SJSA1 (cell line): ENCODE measurements at places on chromosomes 3 and 15.

- no peak overlapping the region for H3K27ac ChIP-seq
- H3K27me3 ChIP-seq = 0 out of 2 replicates have a peak, but pooled peaks cover 3% of the 10 kb centered on the region
- no peaks in the 10 kb centered on the region for H3K36me3 ChIP-seq
- H3K4me1 ChIP-seq = no peaks in the 10 kb centered on the region
- H3K4me3 ChIP-seq = no peak overlapping the region
- no peak for DNase-seq
Measured at GRCh38 chr3:59998058-59998457, 948.2 kb upstream of the CFAP20DC start.

GRCh38 chr15:37009288-37009687 is 91.1 kb downstream of the MEIS2 start:
- H3K27ac ChIP-seq = no peak overlapping the region
- H3K27me3 ChIP-seq = no peaks in the 10 kb centered on the region
- no peak for DNase-seq
- no peak overlapping the region for H3K4me3 ChIP-seq

DNA sequence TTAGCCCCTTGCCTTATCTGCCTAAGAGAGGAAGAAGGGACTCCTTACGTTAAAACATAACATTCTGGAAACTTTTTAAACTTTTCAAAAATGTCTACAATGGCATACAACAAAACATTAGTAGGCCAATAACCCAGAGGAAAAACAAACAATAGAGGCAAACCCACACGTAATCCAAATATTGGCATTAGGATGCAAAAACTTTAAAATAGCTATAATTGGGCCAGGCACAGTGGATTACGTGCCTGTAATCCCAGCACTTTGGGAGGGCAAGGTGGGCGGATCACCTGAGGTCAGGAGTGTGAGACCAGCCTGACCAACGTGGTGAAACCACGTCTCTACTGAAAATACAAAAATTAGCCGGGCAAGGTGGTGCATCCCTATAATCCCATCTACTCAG is 134.9 kb downstream of the AQP9 start:
- H3K27me3 ChIP-seq = no peaks in the 10 kb centered on the region
- no peak overlapping the region for H3K4me3 ChIP-seq
- H3K36me3 ChIP-seq = no peaks in the 10 kb centered on the region
- H3K4me1 ChIP-seq = peaks cover 4% of the 10 kb centered on the region; the same call in 1 of the 2 replicates
- DNase-seq = no peak

DNA sequence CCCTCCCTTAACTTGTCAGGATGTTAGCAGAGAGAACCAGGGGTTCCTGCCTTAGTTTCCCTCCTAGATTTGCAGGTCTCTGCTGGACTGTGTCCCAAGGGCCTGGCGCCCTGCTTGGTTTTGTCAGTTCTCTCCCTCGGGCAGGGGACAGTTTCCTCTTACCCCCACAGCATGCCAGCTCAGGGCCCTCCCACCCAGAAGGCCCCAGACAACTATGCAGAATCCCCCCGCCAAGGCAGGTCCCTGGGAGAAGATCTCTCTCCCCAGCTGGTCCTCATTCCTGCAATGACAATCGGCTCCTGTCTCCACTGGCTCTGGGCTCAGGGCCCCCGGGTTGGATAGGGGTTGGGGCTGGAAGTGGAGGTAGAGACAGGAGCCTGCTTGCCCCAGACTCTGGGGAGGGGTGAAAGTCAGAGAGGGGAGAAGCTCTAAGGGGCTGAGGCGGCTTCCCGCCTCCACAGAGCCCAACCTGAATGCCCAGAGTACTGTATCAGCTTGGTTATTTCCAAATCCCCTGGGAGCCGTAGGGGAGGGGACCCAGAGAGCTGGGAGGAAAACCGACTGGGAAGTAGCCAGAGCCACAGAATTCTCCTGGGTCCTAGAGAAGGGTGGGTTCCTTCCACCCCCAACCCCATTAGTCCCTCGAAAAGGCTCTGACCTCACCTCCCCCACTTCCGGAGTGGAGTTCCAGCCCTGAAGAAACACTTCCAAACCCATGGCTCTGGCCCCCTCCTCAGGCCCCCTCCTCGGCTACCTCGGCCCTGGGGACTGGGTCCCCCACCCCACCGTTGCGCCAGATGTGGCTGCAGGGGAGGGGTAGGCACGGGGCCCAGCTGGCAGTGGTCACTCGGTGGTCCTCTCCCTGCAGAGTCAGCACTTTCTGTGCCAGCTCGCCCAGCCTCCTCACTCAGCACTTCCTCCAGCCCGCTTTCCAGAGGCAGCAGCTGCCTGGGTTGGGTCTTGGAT is 3.8 kb upstream of the LOXL1 start:
- H3K27me3 ChIP-seq = peaks cover 5% of the 10 kb centered on the region
- no peaks in the 10 kb centered on the region for H3K36me3 ChIP-seq
- H3K4me3 ChIP-seq = no peak overlapping the region
- H3K4me1 ChIP-seq = peaks cover 50% of the 10 kb centered on the region

GRCh38 chr3:61783993-61784718 is 222.8 kb downstream of the PTPRG start:
- no peak overlapping the region for H3K4me3 ChIP-seq
- H3K4me1 ChIP-seq = no peaks in the 10 kb centered on the region
- no peak for DNase-seq
- H3K27me3 ChIP-seq = no peaks in the 10 kb centered on the region
- no peaks in the 10 kb centered on the region for H3K36me3 ChIP-seq
- no peak overlapping the region for H3K27ac ChIP-seq

GRCh38 chr15:93823971-93824913 is 407.1 kb upstream of the MCTP2 start:
- no peaks in the 10 kb centered on the region for H3K36me3 ChIP-seq
- no peak overlapping the region for H3K4me3 ChIP-seq
- no peaks in the 10 kb centered on the region for H3K4me1 ChIP-seq

DNA sequence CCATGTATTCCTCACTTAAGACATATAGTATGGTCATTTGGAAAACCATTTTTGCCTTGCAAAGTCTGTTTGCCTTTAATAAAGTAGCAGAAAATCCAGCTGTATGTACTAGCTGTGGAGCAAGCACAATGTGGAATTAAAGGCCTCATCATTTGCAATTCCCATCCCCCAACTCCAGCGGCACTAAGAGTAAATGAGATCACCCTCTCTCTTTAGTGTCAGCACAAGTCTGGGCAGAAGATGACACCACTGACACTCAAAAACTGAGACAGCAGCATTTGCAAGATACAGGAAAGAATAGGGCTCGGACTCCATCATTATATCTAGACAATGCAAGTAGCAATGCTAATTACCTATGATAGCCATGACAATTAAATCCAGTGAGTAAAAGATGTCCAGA is 24.7 kb upstream of the DYNC1LI1 start:
- DNase-seq = no peak
- no peak overlapping the region for H3K27ac ChIP-seq
- no peaks in the 10 kb centered on the region for H3K27me3 ChIP-seq
- H3K4me3 ChIP-seq = no peak overlapping the region
- H3K36me3 ChIP-seq = no peaks in the 10 kb centered on the region

DNA sequence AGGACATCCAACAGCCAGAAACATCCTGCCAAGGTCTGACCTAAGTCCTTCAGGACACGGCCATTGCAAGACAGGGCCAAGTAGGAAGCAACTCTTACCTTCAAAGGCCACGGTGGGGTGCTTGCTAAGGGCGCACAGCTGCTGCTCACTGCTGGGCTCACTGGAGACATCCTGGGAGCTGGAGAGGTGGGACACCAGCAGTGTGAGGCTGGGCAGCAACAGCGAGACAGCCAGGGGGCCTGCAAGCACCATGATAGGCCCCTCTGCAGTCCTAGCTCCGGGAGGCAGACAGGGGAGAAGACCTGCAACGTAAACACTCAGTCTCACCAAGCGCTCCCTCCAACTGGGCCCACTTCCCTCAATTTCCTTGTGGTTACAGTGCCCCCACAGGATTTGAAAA is 79.2 kb downstream of the SEMA5B start:
- H3K4me3 ChIP-seq = no peak overlapping the region
- no peaks in the 10 kb centered on the region for H3K27me3 ChIP-seq
